PC-9 (cell line): ENCODE measurements at places on chromosomes 12 and 14.

- no peaks in the 10 kb centered on the region for H3K27me3 ChIP-seq
- no peak overlapping the region for H3K4me3 ChIP-seq
- peaks cover 19% of the 10 kb centered on the region; the same call in 1 of the 2 replicates for H3K36me3 ChIP-seq
- no peaks in the 10 kb centered on the region for H3K4me1 ChIP-seq
- no peak for DNase-seq
Measured at GRCh38 chr12:48132826-48133225, 13.7 kb downstream of the PFKM start.

- no peak overlapping the region for H3K4me3 ChIP-seq
- no peaks in the 10 kb centered on the region for H3K4me1 ChIP-seq
- H3K27me3 ChIP-seq: no peaks in the 10 kb centered on the region
- DNase-seq: no peak
- H3K27ac ChIP-seq: no peak overlapping the region
- H3K36me3 ChIP-seq: no peaks in the 10 kb centered on the region
Measured at GRCh38 chr14:92969430-92969829, 46.5 kb downstream of the CHGA start.

- H3K36me3 ChIP-seq: no peaks in the 10 kb centered on the region
- H3K4me3 ChIP-seq: no peak overlapping the region
- no peaks in the 10 kb centered on the region for H3K27me3 ChIP-seq
Measured at GRCh38 chr14:68571114-68571591, 221.7 kb downstream of the ZFP36L1 start.

DNA sequence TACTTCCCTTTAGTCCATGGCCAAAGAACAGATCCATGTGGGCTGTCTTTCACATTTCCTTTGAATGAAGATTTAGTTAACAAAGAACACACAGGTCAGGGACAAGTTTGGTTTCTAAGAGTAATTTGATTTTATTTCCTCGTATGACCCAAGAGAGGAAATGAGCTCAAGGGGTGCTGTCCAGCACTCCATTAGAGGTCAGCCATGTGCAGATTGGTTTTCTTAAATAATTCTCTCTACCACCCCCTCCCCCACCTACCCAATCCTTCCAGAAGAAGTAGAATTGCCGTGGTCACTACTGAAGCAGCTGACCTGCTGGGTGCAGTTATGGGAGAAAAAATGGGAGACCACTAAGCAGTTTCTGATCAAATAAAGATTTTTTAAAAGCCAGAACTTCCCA, 13.9 kb upstream of the OAS1 start:
- H3K27ac ChIP-seq: no peak overlapping the region
- no peaks in the 10 kb centered on the region for H3K4me1 ChIP-seq
- no peaks in the 10 kb centered on the region for H3K36me3 ChIP-seq
- H3K4me3 ChIP-seq: no peak overlapping the region
- no peak for DNase-seq
- peaks cover 54% of the 10 kb centered on the region for H3K27me3 ChIP-seq

DNA sequence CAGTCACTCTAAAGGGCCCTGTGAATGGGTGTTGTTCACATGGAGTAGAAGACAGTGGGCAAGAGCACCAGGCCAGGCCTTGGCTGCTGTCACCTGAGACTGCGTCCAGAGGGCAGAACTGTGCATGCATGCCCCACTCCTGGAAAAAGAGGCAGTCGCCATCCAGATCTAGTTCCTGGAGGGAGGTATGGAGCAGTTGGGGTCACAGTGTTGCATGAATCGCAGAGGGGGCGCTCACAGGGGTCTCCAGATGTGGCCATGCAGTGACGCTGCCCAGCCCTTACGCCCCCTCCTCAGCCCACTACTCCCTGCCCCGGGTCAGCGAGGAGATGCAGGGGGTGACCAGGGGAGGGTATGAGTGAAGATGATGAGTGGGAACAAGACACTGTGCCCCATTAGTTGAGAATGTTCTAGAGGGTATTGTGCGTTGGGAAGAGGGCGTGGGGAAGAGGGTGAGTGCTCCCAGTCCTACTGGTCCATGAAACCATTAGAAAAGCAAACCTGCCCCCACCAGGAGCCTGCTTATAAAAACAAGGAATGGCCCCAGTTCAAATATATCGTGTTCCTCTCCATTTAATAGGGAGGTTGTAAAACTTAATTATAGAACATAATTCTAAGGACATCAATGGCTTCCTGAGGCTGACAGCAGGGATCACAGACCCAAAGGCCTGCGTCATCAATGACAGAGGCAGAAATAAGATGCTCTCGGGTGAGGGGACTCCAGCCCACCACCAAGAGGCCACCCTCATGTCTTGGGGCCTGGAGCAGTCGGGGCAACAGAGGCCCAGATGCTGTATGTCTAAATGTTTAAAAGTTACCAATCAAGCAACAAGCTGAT, 32.2 kb upstream of the BCL7A start:
- no peak overlapping the region for H3K4me3 ChIP-seq
- no peak overlapping the region for H3K27ac ChIP-seq
- no peaks in the 10 kb centered on the region for H3K36me3 ChIP-seq
- no peaks in the 10 kb centered on the region for H3K27me3 ChIP-seq
- no peak for DNase-seq

DNA sequence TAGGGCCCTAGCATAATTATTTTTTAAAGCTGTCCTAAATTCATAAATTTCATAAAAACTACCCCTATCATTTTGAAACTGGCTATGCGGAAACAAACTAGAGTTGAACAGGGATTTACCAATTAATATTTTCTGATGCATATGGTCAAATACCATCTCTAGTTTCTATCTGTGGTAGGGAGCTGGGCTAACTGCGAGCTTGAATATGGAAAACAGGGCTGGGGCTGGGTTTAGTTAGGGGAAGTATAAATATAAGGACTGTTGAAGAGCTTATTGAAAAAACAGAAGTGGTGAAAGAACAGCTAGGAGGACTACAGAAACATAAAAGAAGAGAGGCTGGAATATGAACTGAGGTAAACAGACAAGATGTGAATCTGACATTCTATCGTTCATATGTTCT, 91.8 kb downstream of the SLC38A1 start:
- H3K4me3 ChIP-seq: no peak overlapping the region
- no peak overlapping the region for H3K27ac ChIP-seq
- no peak for DNase-seq
- no peaks in the 10 kb centered on the region for H3K36me3 ChIP-seq
- H3K27me3 ChIP-seq: no peaks in the 10 kb centered on the region

GRCh38 chr12:114684870-114685273, 897 bp upstream of the TBX3 start:
- H3K4me1 ChIP-seq: no peaks in the 10 kb centered on the region
- H3K4me3 ChIP-seq: no peak overlapping the region
- H3K36me3 ChIP-seq: no peaks in the 10 kb centered on the region
- H3K27me3 ChIP-seq: peaks cover 90% of the 10 kb centered on the region
- H3K27ac ChIP-seq: no peak overlapping the region

- no peak overlapping the region for H3K27ac ChIP-seq
- H3K27me3 ChIP-seq: 0 out of 2 replicates have a peak, but pooled peaks cover 3% of the 10 kb centered on the region
- DNase-seq: no peak
- H3K4me3 ChIP-seq: no peak overlapping the region
Measured at GRCh38 chr14:105126126-105126980, 42.2 kb downstream of the JAG2 start.

GRCh38 chr12:49160399-49160798, 28.5 kb downstream of the TUBA1A start:
- DNase-seq: no peak
- no peak overlapping the region for H3K27ac ChIP-seq
- no peaks in the 10 kb centered on the region for H3K4me1 ChIP-seq

GRCh38 chr14:58354808-58355207, 40.9 kb upstream of the TOMM20L start:
- H3K4me3 ChIP-seq: no peak overlapping the region
- no peak for DNase-seq
- H3K36me3 ChIP-seq: no peaks in the 10 kb centered on the region
- H3K4me1 ChIP-seq: no peaks in the 10 kb centered on the region
- no peaks in the 10 kb centered on the region for H3K27me3 ChIP-seq

DNA sequence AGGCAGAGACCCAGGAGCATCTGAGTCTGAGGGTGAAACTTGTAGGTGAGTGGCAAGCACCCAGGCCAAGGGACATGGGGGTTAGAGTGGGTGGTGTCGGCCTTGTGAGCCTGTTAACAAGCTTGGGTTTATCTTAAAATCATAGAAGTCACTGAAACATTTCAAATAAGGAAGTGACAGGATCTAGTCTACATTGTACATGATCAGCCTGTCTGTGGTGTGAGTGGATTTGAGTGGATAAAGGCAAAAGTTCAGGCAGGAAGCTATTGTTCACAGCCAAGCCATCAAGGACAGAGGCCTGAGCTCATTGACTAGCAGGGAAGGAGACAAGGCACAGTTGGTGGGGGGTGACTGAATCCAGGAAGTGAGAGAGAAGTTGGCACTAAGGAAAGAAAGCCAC, 59.3 kb upstream of the FKBP4 start:
- DNase-seq: no peak
- H3K36me3 ChIP-seq: no peaks in the 10 kb centered on the region
- H3K4me1 ChIP-seq: no peaks in the 10 kb centered on the region
